ENCODE measurements at places on chromosomes 11 and 22.

GRCh38 chr11:36195496-36196354, 93.5 kb downstream of the COMMD9 start:
- DNase-seq: no peak

DNA sequence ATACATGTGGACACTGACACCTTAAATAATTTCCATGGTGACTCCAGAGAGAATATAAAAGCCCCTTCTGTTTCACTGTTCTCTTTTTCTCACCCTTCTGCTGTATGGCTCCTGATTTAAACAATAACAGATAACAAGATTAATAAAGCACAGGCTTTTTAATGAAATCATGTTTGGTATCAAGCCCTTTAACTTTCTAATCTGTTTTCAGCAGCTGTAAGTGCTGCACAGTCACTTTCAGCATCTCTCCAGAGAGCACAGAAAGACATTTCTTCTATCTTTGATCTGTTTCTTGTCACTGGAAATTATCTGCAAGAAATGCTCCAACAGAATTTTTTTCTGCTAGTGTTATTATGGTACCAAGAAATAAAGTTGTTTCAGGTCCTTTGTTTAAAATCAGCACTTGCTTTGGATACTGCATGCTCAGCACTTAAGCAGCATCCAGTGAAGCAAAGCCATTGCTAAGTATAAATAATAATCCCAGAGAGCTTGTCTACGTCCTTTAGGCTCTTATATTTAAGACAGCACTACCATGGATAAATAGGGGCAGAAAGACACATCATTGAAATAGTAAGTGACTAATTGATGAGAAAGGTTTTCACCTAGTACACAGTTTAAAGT, 134.2 kb upstream of the CARD18 start:
- no peak for DNase-seq

GRCh38 chr11:122153746-122154145, 37.7 kb upstream of the BLID start:
- DNase-seq: no peak

DNA sequence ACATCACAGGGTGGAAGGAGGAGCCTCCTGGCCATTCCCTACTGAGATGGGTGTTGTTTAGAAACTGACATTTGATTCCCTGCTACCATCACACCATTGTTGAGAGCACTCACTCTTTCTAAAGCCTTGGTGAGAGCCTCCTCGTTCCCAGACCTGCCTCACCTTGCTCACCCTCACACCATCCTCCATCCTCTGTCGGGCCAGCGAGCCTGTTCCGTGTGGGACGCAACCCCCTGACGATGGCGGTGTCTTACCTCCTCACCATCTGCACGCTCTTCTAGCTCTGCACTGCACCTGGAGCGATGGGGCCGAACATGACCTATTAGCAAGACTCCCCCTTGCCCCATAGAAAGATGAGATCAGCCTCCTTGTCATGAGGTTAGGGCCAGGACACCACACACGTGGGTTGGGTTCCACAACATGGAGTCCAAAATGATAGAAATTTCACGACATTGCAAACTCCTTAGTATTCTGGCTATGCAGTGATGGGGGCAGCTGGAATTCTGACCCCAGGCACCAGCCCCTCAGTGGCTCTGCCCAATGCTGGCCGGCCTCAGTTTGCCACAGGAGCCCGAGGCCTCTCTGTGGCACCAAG, 1017.9 kb downstream of the TBC1D22A start:
- no peak for DNase-seq

DNA sequence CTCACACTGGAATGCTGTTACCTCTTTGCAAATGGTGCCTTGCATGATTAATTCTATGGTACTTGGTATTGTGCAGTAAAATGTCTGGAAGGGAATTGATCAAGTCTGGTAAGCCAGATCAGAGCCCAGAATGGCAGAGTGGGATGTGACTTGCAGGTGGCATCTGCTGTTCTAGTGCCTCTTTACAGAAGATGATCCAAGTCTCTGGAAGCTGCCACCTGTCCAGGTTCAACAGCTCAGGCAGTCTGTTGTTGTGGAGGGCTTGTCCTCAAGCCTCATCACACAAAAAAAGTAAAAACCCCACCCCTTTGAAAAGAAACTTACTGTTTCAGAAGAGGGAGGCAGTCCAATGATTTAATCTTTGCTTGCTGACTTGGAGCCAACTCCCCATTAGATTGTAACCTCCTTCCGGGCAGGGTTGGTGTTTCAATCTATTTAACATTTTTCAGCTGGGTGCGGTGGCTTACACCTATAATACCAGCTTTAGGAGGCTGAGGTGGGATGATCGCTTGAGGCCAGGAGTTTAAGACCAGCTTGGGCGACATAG, 17.1 kb downstream of the ZNRF3 start:
- DNase-seq: no peak

DNA sequence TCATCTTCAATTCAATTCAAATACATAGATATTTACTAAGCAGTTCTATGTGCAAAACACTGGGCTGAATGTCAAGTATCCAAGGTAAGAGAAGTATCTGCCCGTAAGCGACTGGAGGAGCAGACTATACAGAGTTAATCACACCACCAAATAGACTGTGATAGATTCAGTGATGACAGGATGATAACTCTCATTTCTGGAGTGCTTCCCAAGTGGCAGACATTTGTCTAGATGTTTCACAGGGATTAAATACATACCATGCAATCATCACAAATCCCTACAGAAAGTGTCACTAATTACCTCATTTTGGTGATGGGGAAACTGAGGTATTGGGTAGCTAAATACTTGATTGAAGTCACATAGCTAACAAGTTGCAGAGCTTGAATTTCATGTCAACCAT, 508.7 kb upstream of the TENM4 start:
- DNase-seq: no peak

- no peak for DNase-seq
Measured at GRCh38 chr11:119249671-119250010, 43.5 kb downstream of the CBL start.

GRCh38 chr11:119365071-119365591, 16.4 kb downstream of the USP2 start:
- no peak for DNase-seq

DNA sequence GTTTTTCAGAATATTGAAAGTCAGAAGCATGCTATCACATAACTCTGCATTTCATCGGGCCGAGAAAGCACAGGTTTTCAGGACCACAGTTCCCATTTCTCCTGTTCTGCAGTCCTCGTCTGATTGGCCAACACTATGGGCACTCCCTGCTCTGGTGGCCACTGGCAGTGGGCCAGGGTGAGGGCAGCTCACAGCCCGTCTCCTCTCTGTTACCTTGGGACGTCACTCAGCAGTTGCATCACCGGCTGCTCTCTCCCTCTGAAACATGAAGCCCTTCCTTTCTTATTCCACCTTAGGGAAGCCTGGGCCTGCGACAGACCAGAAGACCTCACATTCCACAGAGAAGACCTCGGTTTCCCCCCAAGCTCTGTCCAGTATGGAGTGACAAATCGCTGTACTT, 11.4 kb upstream of the MICAL3 start:
- no peak for DNase-seq

- DNase-seq: no peak
Measured at GRCh38 chr11:6677018-6677417, 6.1 kb downstream of the MRPL17 start.

GRCh38 chr22:39428597-39429071, 28.2 kb upstream of the MGAT3 start:
- no peak for DNase-seq

DNA sequence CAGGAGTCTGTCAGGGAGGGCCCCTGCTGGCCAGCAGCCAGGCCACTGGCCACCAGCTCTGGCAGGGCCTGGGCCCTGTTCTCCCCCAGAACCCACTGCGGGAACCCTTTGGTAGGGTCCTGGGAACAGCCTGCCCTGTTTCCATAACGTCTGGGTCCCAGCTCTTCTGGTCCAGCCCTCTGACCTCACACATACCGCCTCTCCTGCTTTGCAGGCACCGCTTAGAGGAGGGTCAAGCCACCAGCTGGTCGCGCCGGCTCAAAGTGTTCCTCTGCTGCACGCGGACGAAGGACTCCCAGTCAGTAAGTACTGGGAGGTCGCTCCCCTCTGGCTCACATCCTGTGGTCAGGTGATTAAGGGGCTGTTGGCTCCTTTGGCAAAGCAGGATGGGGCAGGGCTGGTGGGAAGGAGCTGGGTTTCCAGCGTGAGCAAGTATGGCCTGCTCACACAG, 26.6 kb upstream of the MYRF start:
- no peak for DNase-seq

DNA sequence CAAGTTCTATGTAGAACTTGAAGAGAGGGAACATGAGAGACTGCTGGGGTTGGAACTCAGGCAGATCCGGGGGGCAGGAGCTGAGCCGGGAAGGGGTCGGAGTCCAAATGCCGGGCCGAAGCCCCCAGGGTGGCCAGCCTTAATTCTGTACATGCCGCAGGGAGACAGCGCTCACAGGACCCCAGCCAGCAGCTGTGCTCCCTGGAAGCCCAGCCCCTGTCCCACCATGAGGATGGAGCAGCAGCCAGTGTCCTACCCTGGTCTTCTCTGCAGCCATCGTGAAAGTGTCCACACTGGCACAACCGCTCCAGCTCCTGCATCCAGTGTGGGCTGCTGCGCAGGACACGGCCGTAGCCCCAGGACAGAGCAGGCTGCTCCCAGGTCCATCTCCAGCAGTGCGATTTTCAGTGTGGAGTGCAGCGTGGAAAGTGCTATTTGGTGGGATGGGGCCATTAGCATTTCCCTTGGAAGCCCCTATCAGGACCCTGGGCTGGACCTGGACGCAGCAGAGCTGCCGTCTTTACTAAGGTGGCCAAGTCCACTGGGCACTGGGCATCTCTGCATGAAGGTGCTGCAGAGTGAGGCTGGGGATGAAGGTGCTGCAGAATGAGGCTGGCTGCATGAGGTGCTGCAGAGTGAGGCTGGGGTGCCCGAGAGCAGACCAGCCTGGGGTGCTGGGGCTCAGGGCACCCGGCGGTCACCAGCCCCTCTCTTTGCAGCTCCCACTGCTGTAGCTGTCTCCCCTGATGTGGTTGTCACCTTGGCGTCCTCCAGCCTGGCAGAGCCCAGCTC, 737.4 kb downstream of the BRD1 start:
- DNase-seq: no peak

GRCh38 chr11:74949753-74950137, 679 bp downstream of the SPCS2 start:
- DNase-seq: no peak

- no peak for DNase-seq
Measured at GRCh38 chr11:66861774-66862558, 5.1 kb downstream of the LRFN4 start.

GRCh38 chr11:77125191-77125590, 2.9 kb upstream of the MYO7A start:
- no peak for DNase-seq

DNA sequence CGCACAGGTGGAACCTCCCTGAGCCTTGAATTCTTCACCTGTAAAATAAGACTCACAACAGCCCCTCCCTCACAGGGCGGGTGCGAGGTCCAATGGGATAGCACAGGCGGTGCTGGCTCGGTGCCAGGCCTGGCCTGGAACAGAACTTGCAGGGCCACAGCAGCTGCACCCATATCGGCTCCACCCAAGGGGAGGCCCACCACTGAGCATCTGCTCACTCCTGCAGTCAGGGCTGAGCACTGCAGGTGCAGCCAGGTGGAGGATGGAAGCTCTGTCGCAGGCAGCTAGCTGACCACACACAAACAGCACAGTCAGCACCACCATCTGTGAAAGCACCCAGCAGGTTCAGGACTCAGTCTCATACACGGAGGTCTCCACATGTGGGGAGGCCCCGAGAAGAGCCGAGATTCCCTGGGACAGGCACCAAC, 19.6 kb downstream of the VPS37C start:
- no peak for DNase-seq

DNA sequence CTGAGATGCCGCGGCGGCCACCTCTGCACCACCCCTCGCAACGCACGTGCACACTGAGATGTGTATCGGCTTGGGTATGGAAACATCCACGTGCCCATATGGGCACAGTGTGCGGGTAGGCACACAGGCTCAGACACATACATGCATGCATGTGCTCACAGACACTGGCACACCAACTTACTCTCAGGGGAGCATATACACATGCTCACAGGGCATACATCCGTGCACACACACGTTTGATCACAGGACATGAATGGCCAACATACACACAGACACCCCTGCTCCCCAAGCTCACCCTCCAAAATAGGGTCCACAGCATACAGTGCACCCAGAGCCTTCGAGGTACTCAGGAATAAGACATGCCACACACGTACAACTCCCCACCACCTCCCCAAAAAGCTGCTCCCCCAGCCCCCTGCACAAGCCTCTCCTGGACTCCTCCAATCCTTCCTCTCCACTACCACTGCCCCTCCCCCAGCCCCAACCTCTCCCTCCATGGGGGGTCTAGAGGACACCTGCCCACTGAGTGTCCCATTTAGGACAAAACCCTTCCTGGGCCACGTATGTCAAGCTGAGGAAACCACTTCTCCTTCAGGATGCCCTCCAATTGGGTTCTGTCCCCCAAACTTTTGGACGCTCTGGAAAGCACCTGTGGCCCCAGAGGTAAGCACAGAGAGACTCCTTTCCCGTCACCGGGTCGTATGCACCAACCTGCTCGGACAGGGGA, 53.1 kb downstream of the SLC22A12 start:
- DNase-seq: no peak

GRCh38 chr22:37213218-37213855, 1.1 kb upstream of the SSTR3 start:
- DNase-seq: peak; percentile 28

DNA sequence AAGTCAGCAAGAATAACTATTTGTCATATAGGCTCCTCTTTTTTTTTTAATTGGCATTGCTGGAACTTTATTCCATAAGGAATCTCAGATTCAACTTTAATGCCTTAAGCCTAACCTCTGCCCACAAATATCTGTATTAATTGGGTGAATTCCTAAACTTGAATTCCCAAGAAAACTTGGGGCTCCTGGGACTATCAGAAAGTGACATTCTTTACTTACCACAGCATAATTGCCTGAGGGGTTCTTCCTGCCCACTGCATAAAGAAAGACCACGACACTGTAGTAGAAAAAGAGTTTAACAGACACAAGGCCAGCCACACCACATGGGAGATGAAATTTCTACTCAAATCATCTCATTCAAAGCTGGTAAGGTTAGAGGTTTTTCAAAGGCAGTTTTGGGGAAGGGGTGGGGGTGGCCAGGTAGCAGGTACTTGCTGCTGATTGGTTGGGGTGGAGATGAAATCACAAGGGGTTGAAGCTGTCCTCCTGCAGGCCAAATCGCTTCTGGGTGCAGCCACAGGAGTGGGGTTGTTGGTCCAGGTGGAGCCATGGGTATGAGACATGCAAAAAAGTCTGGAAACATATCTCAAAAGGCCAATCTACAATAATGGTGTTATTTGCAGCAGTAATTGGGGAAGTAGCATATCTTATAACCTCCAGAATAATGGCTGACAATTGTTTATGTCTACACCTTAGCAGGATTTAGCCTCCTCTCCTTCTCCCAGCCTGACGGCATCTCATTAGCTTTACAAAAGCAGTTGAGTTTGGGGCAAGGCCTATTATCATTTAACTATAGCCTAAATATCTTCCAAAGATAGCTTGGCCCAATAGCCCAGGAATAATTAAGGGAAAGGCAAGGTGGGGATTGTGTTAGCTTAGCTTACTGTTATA, 4.8 kb upstream of the NLRP10 start:
- DNase-seq: no peak

GRCh38 chr11:72244361-72245262, 636 bp upstream of the PHOX2A start:
- DNase-seq: no peak
